Foreskin melanocyte (primary cell): ENCODE measurements at places on chromosomes 12 and 14.
A peak's percentile ranks its signal among the peaks of the same experiment; 100 is the strongest.

DNA sequence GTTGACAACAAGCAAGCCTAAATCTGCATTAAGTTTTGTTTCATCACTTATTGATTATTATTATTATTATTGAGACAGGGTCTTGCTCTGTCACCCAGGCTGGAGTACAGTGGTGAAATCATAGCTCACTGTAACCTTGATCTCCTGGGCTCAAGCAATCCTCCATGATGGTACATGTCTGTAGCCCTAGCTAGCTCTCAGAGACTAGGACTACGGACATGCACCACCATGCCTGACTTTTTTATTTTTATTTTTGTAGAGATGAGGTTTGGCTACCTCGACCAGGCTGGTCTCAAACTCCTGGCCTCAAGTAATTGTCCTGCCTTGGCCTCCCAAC, 35.7 kb upstream of the STK38L start:
- DNase-seq = no peak

- DNase-seq = no peak
Measured at GRCh38 chr12:109951136-109951535, 45.0 kb downstream of the GIT2 start.

DNA sequence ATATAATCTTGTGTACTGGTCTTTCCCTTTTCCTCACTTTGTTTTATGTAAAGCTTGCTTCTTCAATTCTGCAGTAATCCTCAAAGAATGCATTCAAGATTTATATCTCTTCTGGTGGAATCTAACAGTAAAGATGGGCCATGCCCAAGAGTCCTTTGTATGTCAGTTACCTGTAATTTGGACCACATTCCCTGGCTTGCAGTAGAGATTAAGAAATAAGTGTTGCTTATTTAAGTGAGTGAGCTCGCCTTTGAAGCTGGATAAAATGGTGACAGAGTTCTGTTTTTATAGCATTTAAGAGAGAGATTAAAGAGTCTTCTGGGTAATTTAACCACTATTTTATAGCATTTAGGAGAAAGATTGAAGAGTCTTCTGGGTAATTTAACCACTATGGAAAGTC, 262.1 kb upstream of the ATP2B1 start:
- no peak for DNase-seq

DNA sequence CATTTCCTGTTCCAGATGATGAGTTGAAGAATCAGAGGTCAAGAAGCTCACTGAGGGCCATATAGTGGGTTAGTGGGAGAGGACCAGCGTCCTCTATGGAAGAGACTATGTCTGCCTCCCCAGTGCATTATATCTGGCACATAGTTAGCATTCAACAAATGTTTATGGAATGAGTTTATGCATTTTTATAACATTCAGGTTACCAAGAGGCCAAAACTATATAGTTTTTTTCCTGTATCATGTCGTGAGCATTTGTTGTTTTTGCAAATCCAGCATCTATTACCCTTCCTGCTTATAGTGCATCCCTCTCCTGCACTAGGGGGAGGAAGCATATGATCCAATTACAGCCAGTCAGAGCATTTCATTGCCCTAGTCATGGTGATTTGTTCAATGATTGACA, 60.6 kb downstream of the SUDS3 start:
- no peak for DNase-seq

DNA sequence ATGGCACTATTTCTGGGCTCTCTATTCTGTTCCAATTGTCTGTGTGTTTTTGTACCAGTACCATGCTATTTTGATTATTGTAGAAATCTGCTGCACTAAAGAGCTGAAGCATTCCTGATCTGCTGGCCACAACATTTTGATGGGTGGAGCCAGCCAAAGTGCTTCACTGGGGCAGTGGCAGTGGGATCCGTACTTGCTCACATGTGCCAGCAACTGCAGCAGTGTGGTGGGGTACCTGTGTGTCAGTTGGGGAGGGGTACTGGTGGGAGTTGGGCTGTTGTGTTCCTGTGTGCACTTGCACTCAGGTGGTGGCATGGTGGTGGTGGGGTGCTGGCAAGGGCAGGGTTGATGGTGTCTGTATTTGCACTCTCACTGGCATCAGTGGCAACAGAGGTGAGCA, 204.6 kb upstream of the ALG10 start:
- no peak for DNase-seq

- DNase-seq = peak; percentile 20
Measured at GRCh38 chr14:69226736-69227135, 33.2 kb upstream of the GALNT16 start.

GRCh38 chr14:93510056-93510455, 79.3 kb downstream of the UNC79 start:
- DNase-seq = no peak

- no peak for DNase-seq
Measured at GRCh38 chr12:92426332-92426731, 276.5 kb upstream of the PLEKHG7 start.
